Upper lobe of left lung (tissue), 6 donors: ENCODE measurements at places on chromosomes 3 and 15. TPM values are rescaled to one million over a fixed set of nuclear protein-coding genes. Genes with fewer than 3 reads are reported as not detected.

The SHC4 gene
- total RNA-seq = not detected

DNA sequence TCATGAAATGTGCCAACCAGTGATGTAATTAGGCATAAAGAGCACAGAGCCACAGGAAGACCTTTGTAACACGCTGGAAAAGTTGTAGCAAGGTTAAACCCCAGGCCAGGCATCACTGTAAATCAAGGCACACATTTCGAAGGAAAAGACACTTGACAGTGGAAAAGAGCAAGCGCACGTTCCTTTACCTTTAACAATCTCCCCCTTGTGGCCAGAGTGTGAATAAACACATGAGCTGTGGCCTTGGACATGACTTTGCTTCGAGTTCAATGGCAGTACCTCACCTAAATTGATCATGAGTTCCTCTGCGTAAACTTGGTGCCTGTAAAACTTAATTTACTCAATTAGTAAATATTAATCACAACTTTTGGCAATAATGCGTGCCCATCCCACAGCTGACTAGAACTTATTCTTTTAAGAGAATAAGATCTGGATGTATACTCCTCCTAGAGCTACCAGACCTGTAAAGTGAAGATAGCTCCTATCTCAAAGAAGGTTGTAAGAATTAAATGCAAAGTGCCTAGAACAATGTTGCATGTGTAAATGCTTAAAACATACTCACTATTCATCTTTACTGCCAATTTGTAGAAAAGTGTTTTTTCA is 757.0 kb upstream of the NECTIN3 start:
- DNase-seq = no peak

The CLEC3B gene
- total RNA-seq = 288 TPM

- no peak for DNase-seq
Measured at GRCh38 chr15:99132122-99132521, 27.2 kb downstream of the SYNM start.

GRCh38 chr15:62624547-62625378 is 417.8 kb upstream of the TPM1 start:
- no peak for DNase-seq

The TGM5 gene
- not detected for total RNA-seq

DNA sequence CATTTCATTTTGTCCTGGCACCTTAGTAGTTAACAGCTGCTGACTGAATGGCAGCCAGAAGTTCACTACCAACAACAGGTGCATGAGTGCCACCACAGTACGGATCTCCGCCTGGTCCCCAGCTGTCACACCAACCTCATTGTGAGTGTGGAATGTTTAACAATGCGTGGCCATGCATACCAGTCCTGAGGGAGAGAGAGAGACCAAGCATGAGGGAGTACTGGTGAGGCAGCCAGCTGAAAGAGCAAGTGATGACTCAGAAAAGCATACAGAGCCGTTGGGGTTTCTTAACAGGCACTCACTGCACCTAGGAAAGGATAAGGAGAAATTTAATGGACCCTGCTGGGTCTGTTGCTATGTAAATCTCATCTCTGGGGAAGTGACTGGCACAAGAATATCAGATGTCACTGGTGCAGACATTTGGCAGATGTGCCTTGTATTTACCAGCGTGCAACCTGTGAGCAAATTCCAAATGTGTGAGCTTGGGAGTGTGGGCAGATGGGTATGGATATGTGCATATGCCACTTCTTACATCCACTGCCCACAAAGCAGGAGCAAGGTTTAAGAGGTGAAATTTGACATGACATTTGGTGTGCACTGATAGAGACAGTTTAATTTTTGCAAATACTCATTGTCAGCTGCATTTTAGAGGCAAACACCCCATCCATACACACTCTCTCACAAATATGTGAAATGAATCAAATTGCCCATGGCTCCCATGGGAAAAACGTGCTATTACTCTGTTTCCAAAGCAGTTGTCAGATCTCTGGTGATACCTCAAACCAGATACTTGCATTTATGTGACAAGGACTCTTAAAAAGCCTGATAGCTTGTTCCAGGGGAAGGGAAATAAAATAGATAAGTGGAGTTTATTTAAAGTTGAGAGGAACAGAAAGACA is 245.2 kb upstream of the ARPP21 start:
- DNase-seq = no peak

DNA sequence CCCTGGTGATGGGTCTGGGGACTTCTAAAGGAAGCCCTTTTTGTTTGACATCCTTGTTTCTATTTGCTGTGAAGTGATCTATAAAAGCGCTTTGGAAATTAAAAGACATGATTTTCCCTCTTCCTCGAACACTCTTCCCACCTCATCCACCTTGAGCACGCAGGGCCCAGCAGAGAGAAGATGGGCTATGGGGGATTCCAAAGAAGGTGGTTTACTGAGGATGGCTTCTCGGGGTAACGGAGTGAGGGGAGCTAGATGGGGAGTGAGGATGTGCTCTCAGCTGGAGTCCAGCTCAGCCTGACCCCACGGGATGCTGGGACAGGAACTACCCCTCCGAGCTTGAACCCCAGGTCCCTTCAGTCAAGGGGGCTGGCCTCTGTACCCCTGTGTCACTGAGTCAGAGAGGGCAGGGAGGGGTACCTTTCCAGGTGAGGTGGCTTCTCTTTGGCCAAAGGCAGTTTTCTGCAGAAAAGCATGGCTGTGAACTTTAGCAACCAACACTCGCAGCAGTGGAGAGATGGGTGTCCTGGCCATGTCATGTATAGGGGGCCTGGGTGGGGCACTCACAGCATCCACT is 180.7 kb upstream of the SMAD3 start:
- DNase-seq = no peak

The CCRL2 gene
- total RNA-seq = 25.5 TPM

The STAB1 gene
- total RNA-seq = 49.5 TPM

- DNase-seq = peak; percentile 59
Measured at GRCh38 chr15:100723315-100723801, 121.0 kb downstream of the ASB7 start.

GRCh38 chr3:31096661-31097395 is 202.4 kb upstream of the GADL1 start:
- DNase-seq = no peak

- DNase-seq = no peak
Measured at GRCh38 chr3:44880284-44880683, 5.9 kb downstream of the TGM4 start.

GRCh38 chr3:8488877-8489276 is 12.7 kb upstream of the LMCD1 start:
- DNase-seq = no peak

The ANKRD34C gene
- total RNA-seq = not detected

The STAC gene
- 31.2 TPM for total RNA-seq

DNA sequence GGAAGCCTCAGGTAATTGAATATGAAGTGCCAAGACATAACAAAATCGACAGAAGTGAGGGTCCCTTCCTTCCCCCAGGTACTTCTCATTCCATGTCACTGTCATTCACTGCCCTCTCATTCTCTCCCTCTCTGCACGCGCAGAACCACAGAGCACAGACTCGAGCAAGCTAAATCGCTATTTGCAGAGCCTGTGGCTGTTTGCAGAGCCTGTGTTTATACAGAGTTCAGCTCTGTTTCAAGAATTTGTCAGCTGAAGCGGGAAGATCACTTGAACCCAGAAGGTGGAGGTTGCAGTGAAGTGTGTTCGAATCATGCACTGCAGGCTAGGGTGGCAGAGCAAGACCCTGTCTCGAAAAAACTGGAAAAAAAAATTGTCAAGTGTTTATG is 2.5 kb downstream of the VILL start:
- no peak for DNase-seq

GRCh38 chr3:152508705-152509104 is 240.0 kb downstream of the MBNL1 start:
- no peak for DNase-seq

DNA sequence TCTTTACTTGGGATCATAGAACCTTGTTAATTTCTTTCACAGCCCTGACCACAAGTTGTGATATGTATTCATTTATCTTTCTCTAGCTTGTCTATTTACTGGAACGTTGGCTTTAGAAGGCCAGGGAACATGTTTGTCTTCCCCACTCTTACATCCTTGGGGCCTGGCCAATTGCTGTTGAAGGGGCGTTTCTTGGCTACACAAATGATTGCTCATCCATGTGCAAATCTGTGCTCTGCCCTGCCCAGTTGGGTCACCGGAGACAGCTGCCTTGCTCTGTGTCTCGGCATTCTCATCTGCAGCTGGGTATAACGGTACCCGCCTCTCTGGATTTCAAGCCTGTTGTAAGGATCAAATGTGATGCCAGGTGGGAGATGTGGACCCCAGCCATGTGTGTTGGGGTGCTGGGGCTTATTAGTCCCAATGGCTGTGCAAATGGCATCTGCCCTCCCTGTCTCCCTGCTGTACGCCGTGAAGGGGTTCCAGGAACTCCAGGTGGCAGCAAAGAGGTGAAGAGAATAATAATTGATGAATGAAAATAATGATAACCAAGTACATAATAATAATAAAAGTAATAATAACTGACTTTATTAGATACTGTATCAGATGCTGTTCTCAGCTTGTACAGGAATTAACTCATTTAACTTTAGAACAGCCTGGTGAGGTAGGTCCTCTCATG is 24.0 kb upstream of the TLE3 start:
- DNase-seq = no peak

- no peak for DNase-seq
Measured at GRCh38 chr3:169929830-169930519, 18.6 kb downstream of the SAMD7 start.

The POPDC2 gene
- total RNA-seq = 3.1 TPM

DNA sequence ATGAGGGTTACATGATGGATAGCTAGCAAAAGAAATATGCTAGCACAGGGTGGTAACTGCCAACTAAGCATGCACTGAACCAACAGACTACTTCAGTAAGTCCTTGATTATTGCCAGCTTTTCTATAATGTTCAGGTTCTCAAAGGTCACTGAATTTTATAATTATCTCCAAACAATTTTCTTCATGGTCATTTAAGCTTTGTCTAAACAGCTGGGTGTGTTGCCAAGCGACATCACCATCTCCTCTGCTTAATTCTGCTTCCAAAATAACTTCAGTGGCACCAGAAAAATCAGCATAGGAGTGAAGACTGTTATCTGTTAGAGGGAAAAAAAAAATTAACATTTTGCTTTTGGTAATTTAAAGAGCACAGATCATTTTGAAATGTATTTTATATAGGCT is 54.6 kb upstream of the TOP2B start:
- no peak for DNase-seq

The WNT7A gene
- 7.4 TPM for total RNA-seq

GRCh38 chr3:193744822-193745684 is 152.0 kb downstream of the OPA1 start:
- no peak for DNase-seq

DNA sequence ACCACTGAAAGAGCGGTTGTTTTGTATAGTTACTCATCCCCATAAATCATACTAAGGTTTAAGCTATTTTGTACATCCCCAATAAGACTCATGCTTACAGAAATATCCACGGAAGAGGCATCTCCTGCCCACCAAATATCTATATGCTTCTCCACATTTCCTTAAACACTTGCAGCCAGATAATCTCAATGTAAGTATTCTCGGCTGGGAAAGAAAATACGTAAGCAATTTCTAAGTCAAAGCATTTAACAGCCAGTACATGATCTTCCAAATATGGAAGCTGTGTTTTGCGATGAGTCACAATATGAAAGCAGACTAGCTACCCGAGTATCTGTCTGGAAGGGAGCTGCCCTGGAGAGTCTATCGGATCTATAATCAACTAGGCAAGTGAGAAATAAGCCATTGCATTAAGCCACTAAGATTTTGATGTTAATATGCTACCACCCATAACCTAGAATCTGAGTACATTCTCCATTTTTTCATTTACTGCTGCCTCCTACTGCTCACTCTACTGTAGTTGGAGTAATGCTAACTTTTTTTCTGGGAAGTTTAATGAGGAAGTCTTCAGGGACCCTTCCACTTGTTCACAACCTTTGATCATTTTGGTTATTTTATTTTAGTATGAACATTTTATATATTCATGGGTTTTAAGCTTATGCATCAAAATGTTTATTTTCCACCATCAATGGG is 26.9 kb upstream of the ZMAT3 start:
- DNase-seq = no peak

DNA sequence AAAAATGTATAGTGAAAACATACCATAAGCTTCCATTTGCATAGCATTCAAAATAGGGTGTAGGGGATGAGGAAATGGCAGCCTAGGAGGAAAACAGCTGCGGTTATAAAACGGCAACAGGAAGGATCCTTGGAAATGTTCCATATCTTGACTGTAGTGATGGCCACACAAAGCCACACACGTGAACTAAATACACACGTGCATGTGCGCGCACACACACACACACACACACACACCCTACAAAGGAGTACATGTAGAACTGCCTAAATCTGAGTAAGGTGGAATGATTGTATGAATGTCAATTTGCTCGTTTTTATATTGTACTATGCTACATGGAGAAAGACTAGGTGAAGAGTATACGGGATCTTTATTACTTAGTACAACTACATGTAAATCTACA is 3.9 kb upstream of the IREB2 start:
- no peak for DNase-seq
